Esophagus mucosa (tissue), 1 donor: ENCODE measurements at places on chromosomes 1 and 21. TPM values are rescaled to one million over a fixed set of nuclear protein-coding genes. Genes with fewer than 3 reads are reported as not detected.
A peak's percentile ranks its signal among the peaks of the same experiment; 100 is the strongest.

- ATAC-seq = peak; percentile 96
These were observed 75.4 kb downstream of the ABCA4 start for GRCh38 chr1:94045465-94046056.

- ATAC-seq = no peak
These were observed 75.0 kb upstream of the EXO1 start for GRCh38 chr1:241772932-241773500.

DNA sequence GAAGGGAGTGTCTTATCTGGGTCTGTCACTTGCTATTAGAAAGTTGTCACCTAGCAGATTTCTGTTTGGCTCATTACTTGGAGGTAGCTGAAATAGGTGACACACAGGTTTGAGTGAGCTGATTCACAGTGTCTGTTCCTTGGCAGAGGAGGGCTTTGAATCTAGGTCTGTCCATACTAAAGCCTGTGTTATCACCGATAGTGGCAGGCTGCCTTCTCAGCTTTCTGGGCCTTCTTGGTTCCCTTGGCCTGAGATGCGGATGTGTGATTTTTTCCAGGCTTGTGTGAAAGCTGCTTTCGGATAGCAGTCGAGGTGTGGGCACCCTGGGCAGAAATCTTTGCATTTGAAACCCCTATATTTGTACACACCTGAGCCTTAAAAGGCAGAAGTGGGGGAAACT, 73.9 kb downstream of the ACTL8 start:
- no peak for ATAC-seq

Gene RAP1GAP
- 3.0 TPM for total RNA-seq

DNA sequence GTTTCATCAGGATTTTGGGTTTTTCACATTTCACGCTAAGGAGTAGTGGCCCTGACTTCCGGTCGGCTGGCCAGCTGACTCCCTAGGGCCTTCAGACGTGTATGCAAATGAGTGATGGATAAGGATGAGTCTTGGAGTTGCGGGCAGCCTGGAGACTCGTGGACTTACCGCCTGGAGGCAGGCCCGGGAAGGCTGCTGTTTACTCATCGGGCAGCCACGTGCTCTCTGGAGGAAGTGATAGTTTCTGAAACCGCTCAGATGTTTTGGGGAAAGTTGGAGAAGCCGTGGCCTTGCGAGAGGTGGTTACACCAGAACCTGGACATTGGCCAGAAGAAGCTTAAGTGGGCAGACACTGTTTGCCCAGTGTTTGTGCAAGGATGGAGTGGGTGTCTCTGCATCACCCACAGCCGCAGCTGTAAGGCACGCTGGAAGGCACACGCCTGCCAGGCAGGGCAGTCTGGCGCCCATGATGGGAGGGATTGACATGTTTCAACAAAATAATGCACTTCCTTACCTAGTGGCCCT, 23.1 kb upstream of the TNFRSF1B start:
- peak; percentile 58 for ATAC-seq

DNA sequence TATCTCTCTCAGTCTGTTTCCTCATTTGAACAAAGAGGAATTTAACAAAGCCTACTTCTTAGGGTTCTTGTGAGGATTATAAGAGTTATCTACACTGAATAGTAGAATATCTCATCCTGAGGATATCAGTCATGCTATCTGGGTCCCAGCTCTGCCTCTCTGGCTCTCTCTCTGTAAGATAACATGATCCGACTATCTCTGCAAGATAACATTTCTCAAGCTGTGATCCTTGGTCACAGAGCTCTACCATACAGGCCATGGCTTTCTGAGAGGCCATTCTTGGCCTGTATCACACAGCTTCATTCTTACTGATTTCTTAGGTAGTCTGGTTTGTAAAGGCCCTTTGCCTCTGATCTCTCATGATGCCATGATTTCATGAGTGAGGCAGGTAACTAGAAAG, 71.0 kb upstream of the TRABD2B start:
- ATAC-seq = no peak

DNA sequence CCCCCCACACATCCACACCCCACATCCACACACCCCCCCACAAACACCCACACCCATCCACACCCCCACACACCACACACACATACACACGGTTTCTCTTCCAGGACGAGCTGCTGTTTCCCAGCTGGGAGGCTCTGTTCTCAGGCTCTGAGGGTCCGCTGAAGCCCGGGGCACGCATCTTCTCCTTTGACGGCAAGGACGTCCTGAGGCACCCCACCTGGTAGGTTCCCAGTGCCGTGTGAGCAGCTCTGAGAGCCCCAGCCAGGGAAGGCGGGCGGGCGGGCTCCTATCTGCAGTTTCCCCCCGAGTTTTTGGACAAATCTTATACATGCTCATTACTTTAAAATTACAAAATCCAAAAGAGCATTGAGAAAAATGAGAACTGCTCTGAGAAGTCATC, 31.2 kb downstream of the SLC19A1 start:
- ATAC-seq = no peak

GRCh38 chr1:110130113-110130591, 17.9 kb downstream of the UBL4B start:
- no peak for ATAC-seq

GRCh38 chr1:166489670-166490436, 323.1 kb upstream of the FAM78B start:
- peak; percentile 93 for ATAC-seq

DNA sequence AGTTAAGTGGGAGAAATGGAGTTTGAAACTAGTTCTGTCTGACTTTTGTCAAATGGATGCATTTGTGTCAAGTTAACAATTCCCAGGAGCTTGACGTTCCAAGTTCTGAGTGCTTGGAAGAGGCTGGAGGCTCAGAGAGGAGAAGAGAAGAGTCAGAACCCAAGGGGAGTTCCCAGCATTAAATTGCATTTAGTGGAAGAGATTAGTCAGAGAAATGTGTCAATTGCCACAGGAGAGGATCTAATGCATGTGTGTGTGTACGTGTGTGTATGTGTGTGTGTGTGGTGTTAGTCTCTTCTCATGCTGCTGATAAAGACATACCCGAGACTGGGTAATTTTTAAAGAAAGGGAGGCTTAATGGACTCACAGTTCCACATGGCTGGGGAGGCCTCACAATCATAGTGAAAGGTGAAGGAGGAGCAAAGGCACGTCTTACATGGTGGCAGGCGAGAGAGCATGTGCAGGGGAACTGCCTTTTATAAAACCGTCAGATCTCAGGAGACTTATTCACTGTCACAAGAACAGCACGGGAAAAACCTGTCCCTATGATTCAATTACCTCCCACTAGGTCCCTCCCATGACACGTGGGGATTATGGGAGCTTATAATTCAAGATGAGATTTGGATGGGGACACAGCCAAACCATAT, 101.5 kb upstream of the TMEM51 start:
- ATAC-seq = no peak

GRCh38 chr1:2248854-2249558, 20.9 kb downstream of the SKI start:
- no peak for ATAC-seq
